ENCODE measurements at places on chromosomes 5 and 9.

GRCh38 chr5:159058716-159059636, 40.7 kb downstream of the EBF1 start:
- no peak for DNase-seq

GRCh38 chr9:128144239-128145181, 4.7 kb upstream of the LCN2 start:
- DNase-seq, result no peak

DNA sequence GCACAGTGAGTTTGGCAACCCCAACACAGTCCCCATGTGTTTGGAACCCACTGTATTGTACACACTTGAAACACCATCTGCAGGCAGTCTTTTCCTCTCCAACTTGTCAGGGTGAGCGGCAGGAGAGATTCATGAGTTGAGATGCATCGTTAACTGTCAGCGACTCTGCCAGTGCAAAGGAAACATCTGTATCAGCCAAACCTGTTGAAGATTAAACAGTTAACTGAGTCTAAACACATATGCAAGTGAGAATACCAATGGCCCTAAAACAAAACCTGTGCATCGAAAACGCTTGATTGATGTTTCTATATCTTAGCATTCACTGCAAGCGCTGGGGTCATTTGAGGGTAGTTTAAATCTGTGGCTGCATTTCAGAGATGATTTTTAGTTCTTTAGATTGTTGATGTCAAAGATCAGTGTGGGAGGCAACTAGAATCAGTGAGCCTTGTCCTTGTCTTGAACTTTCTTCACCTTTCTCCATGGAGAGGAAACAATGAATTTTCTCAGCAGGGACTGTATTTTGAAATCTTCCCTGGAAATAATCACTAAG, 41.3 kb upstream of the PAM start:
- no peak for DNase-seq

DNA sequence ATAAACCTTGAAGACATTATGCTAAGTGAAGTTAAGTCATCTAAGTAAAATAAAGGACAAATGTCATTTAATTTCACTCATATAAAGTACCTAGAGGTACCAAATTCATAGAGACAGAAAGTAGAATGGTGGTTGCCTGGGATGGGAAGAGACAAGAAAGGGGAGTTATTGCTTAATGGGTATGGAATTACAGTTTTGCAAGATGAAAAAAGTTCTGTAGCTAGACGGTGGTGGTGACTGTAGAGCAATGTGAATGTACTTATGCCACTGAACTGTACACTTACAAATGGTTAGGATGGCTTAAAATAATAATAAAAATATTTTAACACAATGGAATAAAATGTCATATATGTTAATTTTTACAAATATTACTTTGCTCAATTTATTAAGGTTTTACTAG, 128.0 kb downstream of the MPDZ start:
- no peak for DNase-seq

- no peak for DNase-seq
Observed at GRCh38 chr5:170390472-170390871, 1.3 kb upstream of the KCNMB1 start.

DNA sequence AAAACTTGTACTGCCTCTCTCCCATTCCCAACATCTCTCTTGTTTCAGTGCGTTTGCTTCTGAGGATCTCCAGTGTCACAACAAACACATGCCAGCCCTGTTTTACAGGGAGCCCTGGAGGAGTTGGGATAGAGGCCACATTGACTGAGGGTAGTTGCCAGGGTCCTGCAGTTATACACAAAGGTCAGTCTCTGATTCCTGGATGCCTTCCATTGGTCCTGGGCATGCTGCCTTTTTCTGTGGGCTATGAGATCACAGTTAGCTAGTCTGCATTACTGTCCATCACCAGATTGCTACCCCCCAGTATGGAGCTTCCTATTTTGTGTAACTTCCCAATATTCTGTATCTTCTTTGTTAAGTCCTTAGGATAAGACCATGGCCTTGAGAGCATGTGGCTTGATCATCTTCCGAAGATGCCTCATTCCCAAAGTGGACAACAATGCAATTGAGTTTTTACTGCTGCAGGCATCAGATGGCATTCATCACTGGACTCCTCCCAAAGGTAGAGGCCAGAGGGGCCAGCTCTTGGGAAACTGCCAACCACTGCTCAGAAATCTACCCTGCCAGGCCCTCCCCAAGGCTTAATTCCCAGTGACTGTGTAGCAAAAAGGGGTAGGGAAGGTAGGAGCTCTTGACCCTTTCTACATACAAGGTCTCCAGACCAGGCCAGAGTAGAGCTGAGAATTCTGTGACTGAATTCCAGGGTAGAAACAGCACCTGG, 9.5 kb downstream of the NUDT2 start:
- no peak for DNase-seq

DNA sequence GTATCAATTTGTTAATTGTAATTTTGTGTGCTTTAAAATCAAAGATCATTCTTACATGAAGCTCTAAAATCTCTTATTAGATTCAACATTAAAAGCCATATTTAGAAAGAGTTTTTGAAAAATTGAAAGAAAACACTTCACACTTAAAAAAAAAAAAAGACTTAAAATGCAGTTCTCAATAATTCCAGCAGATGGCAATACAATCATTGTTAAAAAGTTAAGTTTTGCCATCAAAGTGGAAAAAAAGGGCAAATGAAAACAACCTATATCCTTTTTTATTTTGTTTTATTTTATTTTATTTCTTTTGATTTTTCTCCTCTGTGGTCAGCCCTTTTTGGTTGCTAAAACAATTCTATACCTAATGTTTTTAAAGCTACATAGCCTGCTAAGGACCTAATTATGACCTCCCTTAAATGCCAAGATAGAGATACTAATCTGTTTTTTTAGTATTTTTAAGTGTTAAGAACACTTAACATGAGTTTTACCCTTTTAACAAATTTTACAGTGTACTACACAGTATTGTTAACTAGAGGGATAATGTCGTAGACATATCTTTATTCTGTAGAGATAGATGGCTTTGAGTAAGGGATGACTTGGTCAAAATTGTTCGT, 154.2 kb upstream of the DAB2 start:
- DNase-seq, result no peak

DNA sequence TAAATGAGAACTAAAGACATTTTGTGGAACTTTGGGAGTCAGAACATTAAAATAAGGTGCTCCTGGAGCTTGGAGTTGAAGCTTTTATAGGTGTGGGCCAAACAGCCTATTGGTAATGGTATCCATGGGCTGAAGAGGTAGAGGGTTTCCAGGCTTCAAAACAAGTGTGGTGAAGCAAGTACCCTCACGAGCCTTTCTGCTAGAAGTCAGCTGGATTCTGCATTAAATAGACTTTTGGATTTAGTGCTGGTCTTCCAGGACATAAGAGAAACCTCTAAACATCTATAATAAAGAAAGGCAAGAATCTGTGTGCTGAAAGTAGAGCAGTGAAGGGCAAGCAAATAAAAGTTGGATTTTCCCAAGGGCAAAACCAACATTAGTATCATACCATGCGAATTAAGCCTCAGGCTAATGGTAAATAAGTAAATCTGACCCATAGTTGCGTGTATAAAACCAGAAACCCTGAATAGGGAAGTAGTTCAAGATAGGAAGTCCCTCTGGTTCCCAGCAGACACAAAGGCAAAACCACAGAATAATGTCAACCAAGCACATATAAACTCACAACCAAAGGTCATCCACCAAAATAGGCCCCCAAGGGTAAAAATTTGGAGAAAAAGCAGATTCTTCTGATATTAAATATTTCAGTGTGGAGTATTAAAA, 306.3 kb downstream of the TLE4 start:
- DNase-seq, result no peak
